Dermis microvascular lymphatic vessel endothelial cell (primary cell): ENCODE measurements at places on chromosomes 2 and 18. TPM values are rescaled to one million over a fixed set of nuclear protein-coding genes. Genes with fewer than 3 reads are reported as not detected.

DNA sequence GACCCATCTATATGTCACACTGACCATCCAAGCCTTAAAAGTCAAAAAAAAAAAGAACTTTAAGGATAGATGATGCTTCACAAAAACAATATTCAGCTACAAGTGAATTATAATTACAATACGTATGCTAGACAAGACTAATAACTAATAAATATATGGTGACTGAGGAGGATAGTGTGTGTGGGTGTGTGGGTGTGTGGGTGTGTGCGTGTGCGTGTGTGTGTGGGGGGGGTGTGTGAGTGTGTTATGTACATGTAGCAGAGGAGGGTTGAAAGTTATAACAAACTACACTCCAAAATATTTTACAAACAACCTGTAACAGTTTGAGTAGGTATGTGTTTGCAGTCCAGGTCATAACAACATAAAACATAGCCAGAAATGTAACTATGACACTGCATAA lies 159.2 kb upstream of the RBBP8 start:
- no peak for DNase-seq

DNA sequence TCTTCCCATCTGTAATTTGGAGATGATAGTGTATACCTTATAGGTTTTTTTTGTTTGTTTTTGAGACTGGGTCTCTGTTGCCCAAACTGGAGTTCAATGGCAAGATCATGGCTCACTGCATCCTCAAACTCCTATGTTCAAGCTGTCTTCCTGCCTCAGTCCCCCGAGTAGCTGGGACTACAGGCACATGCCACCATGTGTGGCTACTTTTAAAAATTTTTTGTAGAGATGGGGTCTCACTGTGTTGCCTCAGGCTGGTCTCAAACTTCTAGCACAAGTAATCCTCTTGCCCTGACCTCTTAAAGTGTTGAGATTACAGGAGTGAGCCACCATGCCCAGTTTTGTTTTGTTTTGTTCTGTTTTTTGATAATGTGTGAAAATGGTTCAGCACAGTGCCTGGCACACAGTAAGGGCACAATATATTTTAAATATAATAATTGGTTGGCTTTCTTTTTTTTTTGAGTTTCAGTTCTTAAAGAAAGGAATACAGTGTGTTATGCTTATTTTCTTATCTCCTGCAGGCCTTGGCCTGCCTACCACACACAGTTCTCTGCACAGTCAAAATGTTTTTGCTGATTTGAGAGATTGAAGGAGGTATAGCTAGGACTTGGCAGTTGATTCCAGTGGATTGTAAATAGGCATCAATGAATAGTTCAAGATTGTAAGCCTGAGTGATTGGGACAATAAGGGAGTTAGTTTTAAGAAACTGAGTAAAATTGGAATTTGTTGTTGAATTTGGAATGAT lies 6.1 kb downstream of the ACTR3 start:
- no peak for DNase-seq

GRCh38 chr2:234420408-234420807 lies 76.5 kb downstream of the ARL4C start:
- DNase-seq: no peak

DNA sequence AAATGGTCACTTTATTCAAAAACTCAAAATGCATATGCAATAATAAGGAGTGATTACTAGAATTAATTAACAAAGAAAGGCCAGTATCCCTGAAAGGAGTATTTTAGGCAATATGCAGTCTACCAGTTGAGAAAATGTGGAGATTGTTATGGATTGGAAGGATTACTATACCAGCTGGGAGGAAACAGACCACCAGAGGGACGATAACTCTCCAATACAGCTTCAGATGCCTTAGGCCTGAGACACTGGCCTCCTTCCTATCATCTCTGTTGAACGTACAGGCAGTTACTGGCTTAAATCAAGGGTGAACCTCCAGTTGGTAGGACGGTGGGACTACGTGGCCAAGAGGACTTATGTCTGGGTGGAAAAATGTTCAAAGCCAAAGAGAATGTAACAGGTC lies 336.4 kb upstream of the EPHA4 start:
- no peak for DNase-seq

GRCh38 chr2:225192869-225193268 lies 150.6 kb upstream of the DOCK10 start:
- no peak for DNase-seq

DNA sequence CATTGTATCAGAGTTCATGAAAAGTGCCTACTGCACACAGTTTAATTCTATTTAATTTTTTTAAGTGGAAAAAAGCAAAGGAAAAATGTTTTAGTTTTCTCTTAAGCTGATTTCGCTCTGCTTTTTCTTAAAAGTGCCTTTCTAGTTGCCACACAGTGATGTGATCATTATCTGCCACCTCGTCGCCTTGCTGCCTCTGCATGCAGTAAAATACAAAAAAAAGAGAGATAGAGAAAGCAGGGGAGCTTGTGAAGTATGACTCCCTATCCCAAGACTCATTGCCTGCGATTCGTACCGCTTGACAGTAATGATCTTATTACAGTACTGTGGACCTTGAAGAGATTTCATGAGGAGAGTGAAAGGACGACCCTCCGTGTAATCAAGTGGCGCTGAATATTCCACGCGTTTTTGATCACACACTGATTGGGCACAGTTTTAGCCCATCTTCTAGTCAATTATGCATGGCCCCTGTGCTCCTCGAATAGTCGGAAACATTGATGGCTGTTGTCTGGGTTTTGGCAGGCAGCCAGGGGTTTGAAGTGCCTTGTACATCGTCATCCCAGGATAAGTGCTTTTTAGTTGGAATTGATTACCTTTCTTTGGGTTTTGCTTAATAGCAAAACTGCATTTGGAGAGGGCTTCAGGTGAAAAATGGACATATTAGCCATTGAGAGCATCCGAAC lies 188.3 kb downstream of the GBX2 start:
- no peak for DNase-seq

DNA sequence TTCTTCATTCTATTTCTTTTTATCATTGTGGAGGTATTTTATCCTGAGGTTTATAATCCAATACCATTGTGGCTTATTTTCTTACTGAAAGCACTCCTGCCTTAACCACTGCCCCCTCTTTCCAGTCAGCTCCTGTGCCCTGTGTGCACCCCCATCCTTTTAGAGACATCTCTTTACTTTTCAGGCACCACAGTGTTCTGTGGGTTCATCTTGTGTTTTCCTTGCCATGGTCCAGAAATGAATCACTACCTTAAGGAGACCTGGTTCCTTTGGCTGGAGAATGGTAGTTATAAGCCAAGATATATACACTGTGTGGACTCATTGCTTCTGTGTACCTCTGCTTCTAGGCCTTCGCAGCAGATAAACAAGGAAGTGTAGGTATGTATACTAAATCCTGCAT lies 278.3 kb downstream of the PTGR3 start:
- DNase-seq: no peak

DNA sequence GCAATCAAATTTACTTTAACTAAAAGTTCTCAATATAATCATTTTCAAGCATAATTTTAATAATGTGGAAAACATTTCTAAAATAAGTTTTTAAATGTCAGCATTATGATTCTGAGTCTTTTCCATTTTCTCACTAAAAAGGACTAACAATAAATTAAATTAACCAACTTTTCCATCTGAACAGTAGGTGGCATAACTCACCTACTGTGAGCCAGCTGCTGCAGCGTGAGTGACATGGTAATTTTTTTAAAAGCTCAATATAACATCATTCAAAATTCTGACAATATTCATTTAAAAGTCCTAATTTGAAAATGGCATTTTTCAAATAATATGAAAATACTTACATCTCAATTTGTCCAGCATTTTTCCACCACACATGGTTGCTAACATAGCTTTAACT lies 66.5 kb downstream of the DTNB start:
- peak; percentile 57 for DNase-seq

DNA sequence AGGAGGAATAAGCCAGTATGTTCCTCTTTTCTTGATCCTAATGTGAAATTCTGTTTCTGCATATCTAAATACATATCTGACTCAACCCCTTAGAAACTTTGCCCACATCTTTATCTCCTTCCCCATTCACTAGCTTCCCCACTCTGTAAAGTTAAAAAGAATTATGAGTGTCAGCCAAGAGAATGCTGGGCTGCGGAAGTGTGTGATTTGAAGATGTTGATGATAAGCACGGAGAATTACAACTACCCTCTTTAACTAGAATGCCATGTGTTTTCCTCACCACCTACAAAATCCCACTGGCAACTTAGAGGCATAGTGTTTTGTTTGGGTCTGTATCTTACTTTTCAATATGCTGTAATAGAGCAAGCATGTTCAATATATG lies 490.4 kb upstream of the FANCL start:
- no peak for DNase-seq

- DNase-seq: no peak
Measured at GRCh38 chr2:203891474-203891873, 23.9 kb downstream of the CTLA4 start.

GRCh38 chr2:53725662-53726061 lies 41.9 kb upstream of the CHAC2 start:
- DNase-seq: no peak

GRCh38 chr2:69177785-69178636 lies 165.0 kb downstream of the ANTXR1 start:
- DNase-seq: peak; percentile 85

DNA sequence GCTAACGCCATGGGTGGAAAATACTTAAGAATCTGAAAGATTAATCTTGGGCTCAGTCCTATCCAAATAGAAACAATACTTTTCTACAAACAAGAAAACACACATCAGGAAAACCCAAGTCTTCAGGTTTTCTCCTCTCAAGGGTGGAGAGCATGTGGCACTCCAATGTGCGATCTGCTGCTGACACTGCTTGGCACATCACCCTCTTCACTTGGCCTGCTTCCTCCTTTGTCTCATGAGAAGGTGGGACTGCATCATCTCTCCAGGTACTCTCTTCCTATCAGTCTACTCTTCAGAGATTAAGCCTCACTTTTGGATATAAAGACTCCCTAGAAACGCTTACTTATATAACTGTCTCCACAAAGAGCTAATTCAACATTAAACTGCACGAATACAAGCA lies 26.4 kb downstream of the HDLBP start:
- no peak for DNase-seq

GRCh38 chr2:239569401-239570090 lies 168.7 kb upstream of the HDAC4 start:
- no peak for DNase-seq

- DNase-seq: no peak
Measured at GRCh38 chr18:55821219-55821618, 233.2 kb upstream of the TCF4 start.

DNA sequence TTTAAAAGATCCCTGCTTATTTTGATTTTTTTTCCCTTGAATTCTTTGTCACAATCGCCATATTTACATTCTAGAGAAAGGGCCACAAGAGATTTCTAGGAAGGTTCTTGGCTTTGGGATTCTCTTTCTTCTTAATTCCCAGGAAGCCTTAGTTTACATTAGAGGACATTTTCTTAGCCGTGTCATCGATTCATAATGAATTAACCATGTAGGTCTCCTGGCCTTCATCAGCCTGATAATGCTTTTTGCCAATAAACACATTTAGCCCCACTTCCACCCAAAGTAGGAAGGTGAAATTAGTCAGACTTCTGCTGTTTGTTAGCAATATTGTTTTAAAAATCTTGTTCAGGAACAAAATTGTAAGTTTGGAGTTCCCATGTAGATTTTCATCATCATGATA lies 71.3 kb upstream of the LPIN2 start:
- DNase-seq: peak; percentile 49

DNA sequence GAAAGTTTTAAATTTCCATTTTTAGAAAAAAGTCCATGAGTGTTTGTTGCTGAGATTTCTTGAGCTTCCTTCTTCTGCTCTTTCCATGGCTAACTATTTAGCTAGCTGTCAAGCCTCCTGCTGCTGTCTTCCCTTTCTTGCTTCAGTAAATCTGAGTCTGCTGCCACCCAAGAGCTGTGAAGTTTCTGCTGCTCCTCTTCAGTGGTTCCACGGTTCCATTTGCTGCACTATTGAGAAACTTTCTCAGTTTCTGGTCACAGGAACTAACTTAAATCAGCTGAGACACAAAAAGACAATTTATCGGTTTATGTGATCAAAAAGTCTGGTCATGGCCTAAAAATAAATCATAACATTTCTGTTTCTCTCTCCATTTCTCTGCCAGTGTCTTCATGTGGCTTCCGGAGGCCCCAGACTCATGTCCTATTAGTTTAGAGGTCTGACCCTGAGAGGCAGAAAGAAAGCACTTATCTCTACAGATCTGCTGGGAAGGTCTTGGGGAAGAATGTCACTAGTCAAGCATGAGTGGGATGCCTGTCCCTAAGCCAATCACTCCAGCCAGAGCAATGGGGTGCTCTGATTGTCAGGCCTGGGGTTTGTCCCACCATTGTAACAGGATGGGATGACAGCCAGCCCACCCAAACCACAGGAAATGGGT lies 73.0 kb upstream of the ARL4C start:
- no peak for DNase-seq

GRCh38 chr2:205161156-205161839 lies 521.0 kb upstream of the NRP2 start:
- no peak for DNase-seq

DNA sequence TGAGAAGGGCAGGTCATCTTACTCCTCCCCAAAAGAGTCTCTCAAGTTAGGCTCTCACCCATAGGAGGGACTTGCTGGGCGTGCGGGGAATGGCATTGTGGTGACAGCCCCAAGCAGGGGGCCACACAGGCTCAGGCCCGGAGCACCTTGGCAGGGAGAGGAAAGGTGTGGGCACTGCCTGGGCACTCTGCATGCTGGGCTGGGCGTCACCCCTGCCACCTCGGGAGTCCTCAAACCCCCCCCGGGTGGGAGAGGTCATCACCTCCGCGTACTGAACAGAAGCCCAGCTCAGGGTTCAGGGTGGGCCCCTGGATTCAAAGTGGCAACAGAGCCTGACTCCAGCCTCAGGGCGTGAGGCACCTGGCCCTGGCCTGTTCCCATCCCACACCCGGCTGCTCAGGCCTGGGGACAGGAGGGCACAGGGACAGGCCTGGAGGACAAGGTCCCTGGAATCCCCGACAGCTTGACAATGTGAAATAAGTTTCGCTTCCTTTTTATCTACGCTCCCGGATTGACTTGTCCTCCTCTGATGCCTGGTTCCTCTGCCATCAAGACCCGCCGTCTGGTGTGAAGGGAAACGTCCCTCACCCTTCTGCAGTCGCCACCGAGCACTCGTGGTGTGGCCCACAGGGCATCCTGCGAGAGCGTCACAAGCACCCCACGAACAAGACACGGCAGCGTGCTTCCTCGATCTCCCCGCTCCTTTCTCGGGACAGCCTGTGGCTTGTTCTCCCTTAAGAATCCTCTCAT lies 97.8 kb downstream of the HDAC4 start:
- no peak for DNase-seq

The UCN gene
- 0.13 and 0.51 TPM in 2 replicates for total RNA-seq

The MDH1B gene
- total RNA-seq: 0.13 TPM in 2 replicates

The EIF2AK3 gene
- 10.8 and 12.4 TPM in 2 replicates for total RNA-seq

The CYRIA gene
- total RNA-seq: 30.6 and 40.2 TPM in 2 replicates

The ALK gene
- not detected in 2 replicates for total RNA-seq

The CAVIN2 gene
- total RNA-seq: 282 and 296 TPM in 2 replicates

The SLC4A5 gene
- total RNA-seq: under 0.01 and 0.25 TPM in 2 replicates

The RTP5 gene
- total RNA-seq: not detected in 2 replicates

The RESP18 gene
- total RNA-seq: not detected in 2 replicates

The SLC9A4 gene
- total RNA-seq: not detected in 2 replicates

The DNAH6 gene
- total RNA-seq: under 0.01 TPM in 2 replicates

The TMEM17 gene
- 1.3 and 2.0 TPM in 2 replicates for total RNA-seq
